ENCODE measurements at places on chromosomes 4 and X.

DNA sequence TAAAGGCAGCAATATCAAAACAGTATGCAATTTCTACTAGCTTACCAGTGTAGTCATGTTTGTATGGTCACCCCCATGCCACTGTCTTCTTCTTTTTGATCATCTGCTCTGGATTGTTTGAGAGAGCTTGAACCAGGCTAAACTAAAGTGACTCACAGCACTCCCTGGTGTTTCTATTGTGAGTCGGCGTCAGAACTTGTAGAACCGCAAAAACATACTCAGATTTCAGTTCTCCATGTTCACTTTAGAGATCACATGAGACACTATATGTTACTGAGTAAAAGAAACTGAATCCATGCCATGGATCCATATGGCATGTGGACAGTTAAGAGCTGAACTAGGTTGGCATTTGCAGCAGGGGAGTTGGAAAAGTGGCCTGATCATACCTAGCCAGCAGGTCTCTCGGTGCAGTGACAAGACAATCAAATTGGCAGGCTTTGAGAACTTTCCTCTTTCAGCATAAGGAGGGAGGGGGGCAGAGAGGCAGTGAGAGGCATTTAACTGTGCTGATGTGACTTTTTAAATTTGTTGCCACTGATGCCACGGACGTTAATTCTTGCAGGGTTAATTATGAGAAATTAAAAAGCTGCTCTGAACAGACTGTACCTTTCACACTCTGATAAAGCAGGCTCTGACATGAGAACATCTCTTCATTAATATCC is 88.4 kb downstream of the AFF2 start:
- DNase-seq: no peak

DNA sequence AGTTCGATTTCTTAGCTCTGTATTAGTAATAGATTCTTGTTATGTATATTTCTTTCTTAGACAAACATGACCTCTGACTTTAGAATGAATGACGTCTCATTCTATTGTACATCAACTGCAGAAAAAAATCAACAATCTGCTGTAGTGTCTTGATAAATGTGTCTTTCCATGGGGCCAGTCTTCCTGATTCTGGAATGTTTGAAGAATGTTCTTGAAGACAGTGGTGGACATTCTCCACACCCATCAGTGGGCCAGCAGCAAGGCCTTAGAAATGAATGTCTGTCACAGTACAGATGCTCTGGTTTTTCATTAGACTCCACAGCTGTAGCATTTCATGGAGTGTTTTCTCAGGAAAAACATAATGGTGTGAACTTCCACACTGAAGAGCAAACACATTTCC is 63.2 kb upstream of the FAM47B start:
- DNase-seq: no peak

DNA sequence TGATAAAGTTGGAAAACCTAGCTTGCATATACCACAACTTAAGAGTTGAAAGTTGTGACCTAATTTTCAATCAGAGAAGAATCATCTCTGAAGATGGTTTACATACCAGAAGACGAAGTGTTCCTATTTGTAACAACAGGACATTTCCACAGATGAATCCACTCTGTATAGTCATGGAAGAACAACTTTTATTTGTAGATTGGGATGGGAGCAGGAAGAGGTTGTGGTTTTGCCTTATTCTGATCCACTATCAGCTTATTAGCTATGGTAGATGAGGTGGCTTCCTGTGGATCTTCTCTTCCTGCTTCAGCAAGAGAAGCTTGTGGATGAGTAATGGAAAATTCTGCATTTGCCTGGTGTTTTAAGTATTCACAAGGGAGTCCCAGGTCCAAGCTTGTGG is 18.6 kb upstream of the SUPT20HL1 start:
- no peak for DNase-seq

DNA sequence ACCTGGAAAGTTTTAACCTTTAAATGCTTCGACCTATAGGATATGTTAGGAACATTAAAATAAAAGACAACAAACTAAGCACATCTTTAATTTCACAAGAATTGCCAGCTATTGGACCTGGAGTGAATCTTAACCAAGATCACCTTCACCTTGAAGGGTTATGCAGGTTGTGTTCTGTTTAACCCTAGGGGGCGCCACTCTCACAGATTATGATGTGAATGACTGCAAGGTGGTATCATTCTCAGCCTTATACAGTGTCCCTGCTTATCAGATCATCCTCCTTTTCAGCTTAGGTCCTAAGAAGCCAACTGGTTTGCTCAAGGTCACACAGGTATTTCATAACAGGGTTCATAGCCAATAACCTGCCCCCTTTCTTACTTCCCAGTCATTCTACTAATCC is 23.5 kb downstream of the INTS6L start:
- DNase-seq: peak; percentile 46

- DNase-seq: no peak
These were observed 1080.9 kb downstream of the FAT4 start for GRCh38 chr4:126395664-126396063.

DNA sequence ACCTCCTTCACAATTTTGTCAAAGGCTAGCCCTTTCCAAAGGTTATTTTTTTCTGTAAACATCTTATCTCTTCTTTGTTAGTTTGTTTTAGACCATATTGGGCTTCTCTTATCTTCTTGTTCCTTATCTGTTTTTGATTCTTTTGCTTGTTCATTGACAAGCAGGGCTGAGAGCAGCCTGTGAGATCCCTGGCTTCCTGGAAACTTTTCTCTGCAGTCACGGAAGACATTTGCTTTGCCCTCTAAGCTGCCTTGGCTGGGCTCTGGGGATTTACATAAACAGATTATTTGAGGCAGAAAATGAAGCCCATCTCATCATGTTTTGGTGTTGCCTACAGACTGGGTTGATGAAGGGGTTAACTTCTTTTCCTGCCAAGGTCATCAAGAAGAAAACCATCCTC is 157.4 kb upstream of the AMOT start:
- DNase-seq: no peak

- no peak for DNase-seq
These were observed 15.4 kb upstream of the MMRN1 start for GRCh38 chr4:89879215-89879614.

- no peak for DNase-seq
These were observed 39.3 kb upstream of the TXK start for GRCh38 chr4:48173056-48173991.

GRCh38 chr4:42248972-42249371 is 96.5 kb upstream of the BEND4 start:
- DNase-seq: no peak

DNA sequence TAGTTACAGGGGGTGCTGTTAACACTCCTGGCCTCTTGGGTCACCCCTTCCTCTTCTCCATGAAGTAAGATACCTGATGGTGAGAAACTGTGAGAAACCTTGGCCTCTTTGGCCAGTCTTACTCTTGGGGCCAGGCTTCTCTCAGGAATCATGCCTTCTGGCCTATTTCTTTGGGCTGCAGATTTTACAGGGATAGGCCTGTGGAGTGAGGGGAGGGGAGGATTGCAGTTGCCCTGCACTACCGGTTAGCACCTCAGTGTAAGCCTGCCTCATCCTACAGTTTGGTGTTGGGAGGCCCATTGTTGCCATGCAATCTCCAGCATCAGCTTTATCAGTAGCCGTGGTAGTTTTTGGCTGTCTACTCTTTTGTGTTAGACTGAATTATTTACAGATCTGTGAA is 7.6 kb upstream of the PGRMC2 start:
- DNase-seq: no peak

- DNase-seq: no peak
These were observed 3.5 kb upstream of the STS start for GRCh38 chrX:7143941-7144525.

DNA sequence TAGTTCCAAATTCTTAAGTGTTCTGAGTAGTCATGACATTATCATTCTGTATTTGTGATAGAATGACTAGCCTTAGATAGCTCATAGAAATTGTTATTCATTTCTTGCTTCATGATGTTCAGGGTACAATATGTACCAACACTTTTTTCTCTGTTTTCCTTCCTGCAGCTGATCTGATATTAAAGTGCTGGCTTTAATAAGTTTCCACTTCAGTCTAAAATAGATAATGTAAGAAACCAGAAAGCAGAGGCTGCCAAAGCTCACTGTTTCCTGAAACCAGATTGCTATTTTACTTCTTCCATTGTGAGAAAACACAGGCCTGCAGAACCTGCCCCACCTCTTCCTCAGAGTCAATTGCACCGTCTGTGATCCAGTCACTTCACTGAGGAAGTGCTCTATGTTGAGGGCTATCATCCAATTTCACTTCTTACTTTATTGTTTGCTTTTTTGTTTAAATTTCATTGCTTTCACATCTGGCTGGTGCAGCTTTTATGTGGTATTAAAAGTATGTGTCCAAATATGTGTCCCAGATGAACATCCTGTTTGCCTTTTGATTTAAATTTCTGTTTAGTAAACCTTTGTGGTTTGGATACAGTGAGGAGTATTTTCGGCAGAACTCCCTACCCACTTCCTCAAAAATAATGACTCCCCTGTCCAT is 652.1 kb downstream of the ANKRD50 start:
- no peak for DNase-seq

- no peak for DNase-seq
These were observed 77.5 kb downstream of the IL15 start for GRCh38 chr4:141713771-141714445.

DNA sequence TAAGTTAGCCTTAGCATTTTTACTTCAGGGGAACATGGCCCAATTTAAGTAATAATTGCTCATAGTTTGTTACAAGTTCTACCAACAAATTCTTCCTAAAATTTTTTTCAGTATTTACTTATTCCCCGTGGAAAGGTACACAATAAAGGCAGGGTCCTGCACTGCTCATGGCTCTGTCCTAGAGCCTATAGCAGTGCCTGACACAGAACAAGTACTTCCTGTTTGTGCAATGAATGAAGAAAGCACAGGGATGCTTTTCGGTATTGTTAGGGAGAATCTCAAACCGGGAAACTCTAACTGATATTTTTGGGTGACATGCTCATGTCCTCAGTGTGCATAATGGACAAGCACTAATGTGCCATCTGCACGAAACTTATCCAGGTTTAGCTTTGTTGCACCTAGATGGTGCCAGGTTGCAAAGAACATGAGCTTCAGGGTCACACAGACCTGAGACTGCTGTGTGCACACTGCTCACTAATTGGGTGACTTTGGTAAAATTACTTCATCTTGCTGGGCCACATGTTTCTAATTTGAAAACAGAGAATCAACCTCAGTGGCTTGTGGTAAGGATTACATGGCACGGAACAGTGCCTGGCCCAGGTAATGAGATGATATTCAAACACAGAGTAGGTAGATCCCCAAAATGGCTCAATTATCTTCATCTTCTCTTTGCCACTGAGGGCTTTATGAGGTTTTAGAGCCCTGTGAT is 175.8 kb upstream of the NPY2R start:
- no peak for DNase-seq

GRCh38 chrX:2609431-2610238 is 81.5 kb upstream of the CD99 start:
- no peak for DNase-seq

DNA sequence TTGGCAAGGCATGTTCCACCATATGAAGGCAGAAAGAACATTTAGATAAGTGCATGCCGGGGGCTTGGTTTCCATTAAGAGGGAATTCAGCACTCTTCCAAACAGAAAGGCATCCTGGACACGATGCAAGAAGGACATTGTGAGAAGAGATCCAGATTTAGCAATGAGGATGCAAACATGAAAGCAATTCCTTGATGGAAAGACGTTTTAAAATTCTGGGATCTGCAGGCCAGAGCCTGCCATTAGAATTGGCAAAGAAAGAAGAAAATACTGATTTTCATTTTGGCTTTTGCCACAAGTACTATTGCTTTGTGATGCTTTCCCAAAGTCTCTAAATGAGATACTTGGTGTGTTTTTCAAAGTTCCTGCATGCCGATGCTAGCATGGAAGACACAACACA is 367.6 kb downstream of the PPP3CA start:
- no peak for DNase-seq

GRCh38 chr4:47930971-47931804 is 16.8 kb upstream of the NFXL1 start:
- no peak for DNase-seq
